ENCODE measurements at places on chromosomes 5 and 9. TPM values are rescaled to one million over a fixed set of nuclear protein-coding genes. Genes with fewer than 3 reads are reported as not detected.

The C5orf52 gene
- not detected for total RNA-seq

The PCDHA7 gene
- total RNA-seq: 47.0 TPM

The SPOCK1 gene
- 70.7 TPM for total RNA-seq

The CAPSL gene
- total RNA-seq: not detected

The DCAF12 gene
- total RNA-seq: 23.5 TPM

The AQP7 gene
- not detected for total RNA-seq

The CCDC112 gene
- total RNA-seq: 81.1 TPM

The IL5 gene
- not detected for total RNA-seq

The PCA3 gene
- total RNA-seq: 1.6 TPM

The DOLPP1 gene
- 9.7 TPM for total RNA-seq

The ZFAND5 gene
- 287 TPM for total RNA-seq

The MARCOL gene
- total RNA-seq: not detected

The FCHO2 gene
- total RNA-seq: 76.7 TPM

The CXCL14 gene
- total RNA-seq: 7.8 TPM

The SVEP1 gene
- 16.3 TPM for total RNA-seq

All from parietal lobe (tissue), 2 donors.